Left ventricle myocardium inferior (tissue), 1 donor: ENCODE measurements at places on chromosomes 2 and 18.

DNA sequence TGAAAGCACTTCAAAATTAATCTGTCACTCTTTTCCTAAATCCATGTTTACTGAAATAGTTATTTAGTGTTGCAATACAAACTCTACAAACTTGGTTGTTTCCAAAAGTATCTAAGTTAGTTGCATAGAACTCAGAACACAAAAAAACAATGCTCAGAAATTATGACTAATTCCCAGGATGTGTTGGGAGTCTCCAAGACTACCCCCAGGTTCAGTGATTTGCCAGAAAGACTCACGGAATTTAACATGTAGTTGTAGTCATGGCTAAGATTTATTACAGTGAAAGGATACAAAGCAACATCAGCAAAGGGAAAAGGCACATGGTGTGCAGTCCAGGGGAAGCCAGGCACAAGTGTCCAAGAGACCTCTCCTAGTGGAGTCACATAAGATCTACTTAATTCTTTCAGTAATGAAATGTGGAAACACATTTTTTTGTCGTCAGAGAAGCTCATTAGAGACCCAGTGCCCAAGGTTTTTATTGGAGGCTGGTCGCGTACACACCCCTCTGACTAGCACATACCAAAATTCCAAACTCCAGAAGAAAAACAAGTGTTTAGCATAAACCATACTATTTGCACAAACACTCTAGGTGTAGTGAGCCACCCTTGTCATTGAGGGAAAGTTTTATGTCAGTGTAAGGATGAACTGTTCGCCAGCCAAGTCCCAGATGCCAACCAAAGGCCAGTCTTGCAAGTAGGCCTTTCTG is 43.3 kb upstream of the CYP20A1 start:
- DNase-seq = no peak

GRCh38 chr2:55862246-55862645 is 61.3 kb downstream of the EFEMP1 start:
- DNase-seq = no peak

DNA sequence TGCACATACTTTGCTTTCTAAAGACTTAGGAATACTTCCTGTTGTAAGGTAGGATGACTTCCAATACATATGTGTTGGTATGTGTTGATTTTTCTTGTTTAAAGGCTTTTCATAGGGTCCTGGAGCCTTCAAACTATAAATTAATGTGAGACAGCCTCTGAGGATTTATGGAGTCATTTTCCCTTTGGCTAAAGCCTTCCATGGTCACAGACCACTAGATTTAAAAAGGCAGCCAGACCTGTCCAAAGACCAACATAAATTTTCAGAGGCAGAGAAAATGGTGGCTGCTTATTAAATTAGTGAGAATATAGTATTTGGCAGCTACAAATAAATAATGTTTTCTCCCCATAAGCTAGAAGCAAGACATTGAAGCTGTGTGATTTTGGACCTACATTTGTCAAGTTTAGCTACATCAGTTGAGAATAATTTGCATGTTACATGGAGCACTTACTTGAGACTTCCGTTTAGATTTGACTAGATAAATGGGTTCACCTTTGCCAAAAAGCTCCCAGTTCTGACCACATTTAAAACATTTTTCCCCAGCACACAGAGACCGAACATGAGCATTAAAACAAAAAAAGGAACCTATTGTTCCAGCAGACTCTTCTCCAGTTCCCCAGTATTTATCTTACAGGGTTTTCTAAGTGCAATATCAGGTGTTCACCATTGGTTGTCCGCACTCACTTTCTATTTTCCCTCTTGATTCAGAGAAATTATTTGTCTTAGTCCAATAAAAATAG is 402.9 kb downstream of the PARD3B start:
- no peak for DNase-seq

- no peak for DNase-seq
Measured at GRCh38 chr2:7243276-7243675, 326.1 kb downstream of the RNF144A start.

GRCh38 chr2:224190234-224190935 is 151.3 kb upstream of the SERPINE2 start:
- no peak for DNase-seq

DNA sequence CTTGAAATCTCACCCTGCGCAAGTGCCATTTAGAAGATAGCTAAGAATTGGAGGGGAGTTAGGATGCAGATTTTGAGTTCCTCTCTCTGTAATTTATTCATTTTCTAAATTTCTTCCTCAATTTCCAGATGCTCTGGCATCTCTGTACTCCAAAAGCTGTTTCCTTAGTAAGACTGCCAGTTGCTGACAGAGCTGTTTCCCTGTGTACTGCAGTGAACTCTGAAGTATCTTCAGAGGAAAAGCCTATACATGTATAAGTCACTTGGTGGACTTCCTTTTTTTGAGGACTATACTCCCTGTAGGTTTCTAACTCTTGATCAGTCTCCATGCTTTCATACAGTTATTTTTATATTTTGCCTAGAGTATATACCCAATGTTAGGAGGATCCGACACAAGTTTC is 1.5 kb upstream of the RESP18 start:
- DNase-seq = no peak

DNA sequence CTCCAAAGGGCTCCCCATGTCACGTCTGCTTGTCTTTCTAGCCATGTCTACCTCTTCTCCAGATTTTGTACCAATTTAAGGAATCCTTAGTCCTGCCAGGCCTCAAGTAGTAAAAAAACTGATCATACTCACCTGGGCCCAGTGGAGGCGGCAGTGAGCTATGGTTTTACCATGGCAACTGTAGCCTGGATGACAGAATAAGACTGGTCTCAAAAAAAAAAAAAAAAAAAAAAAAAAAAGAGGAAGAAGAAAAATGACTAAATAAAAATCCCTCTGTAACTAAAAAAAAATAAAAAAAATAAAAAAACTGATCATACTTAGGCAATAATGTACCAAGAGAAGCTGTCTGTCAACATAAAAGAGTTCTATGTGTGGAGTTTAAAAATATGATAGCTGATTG is 221.6 kb downstream of the NR4A2 start:
- no peak for DNase-seq

DNA sequence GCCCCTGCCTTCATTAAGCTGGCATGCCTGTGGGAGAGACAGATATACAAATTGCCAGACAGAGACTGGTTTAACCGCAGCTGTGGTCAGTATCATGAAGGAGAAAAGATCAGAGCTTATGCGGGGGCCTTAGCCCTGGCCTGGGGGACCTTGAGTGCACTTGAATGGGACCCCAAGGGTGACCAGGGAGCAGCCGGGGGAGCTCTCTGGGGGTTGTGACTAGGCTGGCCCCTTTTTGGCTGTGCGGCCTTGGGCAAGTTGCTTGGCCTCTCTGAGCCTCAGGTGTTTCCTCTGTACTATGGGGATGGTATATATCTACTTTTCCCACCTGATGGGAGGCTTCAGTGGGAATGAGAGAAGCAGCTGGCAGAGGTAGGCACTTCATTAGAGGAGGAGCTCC is 35.7 kb downstream of the INHBB start:
- no peak for DNase-seq

DNA sequence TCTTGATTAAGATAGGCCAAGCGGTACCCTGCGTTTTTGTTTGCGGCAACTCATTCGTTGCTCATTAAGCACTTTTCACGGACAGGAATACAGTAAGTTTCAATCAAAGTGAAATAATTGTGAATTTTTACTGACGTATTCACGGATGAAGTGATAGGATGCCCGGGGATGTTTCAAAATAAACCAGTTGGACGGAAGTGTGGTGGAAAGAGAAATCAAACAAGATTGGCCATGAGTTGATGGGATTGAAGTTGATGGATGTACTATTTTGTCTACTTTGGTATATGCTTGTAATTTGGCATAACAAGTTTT is 481 bp downstream of the TMEM177 start:
- no peak for DNase-seq
